Progenitor cell of endocrine pancreas (in vitro differentiated cells): ENCODE measurements at places on chromosomes 5 and 9. TPM values are rescaled to one million over a fixed set of nuclear protein-coding genes. Genes with fewer than 3 reads are reported as not detected.

SERF1A gene
- 22.3 and 36.5 TPM in 2 replicates for total RNA-seq

TUBB4B gene
- 233 and 245 TPM in 2 replicates for total RNA-seq

IL3 gene
- not detected in 2 replicates for total RNA-seq

LEAP2 gene
- 1.7 and 2.0 TPM in 2 replicates for total RNA-seq

CEMIP2 gene
- total RNA-seq: 56.7 and 65.1 TPM in 2 replicates

HAVCR2 gene
- total RNA-seq: 0.17 and 0.62 TPM in 2 replicates

EGFL7 gene
- total RNA-seq: 13.5 and 16.3 TPM in 2 replicates

RNF224 gene
- 0.27 and 0.53 TPM in 2 replicates for total RNA-seq

ARPC5L gene
- 36.6 and 36.9 TPM in 2 replicates for total RNA-seq

PCDHA11 gene
- total RNA-seq: 10.0 and 10.5 TPM in 2 replicates

CMYA5 gene
- total RNA-seq: 1.1 and 1.2 TPM in 2 replicates

SLC6A19 gene
- total RNA-seq: 2.2 and 2.6 TPM in 2 replicates

SPINK13 gene
- not detected in 2 replicates for total RNA-seq

NFIB gene
- total RNA-seq: 15.3 and 15.5 TPM in 2 replicates

MFAP3 gene
- total RNA-seq: 39.1 and 42.5 TPM in 2 replicates

CCDC192 gene
- total RNA-seq: 0.60 TPM in 1 of 2 replicates, not detected in the other

GLDC gene
- 11.1 and 11.3 TPM in 2 replicates for total RNA-seq

PLPPR1 gene
- 12.2 TPM in 2 replicates for total RNA-seq

RIGI gene
- total RNA-seq: 9.3 and 10.7 TPM in 2 replicates
